ENCODE measurements at places on chromosomes 11 and 22.

DNA sequence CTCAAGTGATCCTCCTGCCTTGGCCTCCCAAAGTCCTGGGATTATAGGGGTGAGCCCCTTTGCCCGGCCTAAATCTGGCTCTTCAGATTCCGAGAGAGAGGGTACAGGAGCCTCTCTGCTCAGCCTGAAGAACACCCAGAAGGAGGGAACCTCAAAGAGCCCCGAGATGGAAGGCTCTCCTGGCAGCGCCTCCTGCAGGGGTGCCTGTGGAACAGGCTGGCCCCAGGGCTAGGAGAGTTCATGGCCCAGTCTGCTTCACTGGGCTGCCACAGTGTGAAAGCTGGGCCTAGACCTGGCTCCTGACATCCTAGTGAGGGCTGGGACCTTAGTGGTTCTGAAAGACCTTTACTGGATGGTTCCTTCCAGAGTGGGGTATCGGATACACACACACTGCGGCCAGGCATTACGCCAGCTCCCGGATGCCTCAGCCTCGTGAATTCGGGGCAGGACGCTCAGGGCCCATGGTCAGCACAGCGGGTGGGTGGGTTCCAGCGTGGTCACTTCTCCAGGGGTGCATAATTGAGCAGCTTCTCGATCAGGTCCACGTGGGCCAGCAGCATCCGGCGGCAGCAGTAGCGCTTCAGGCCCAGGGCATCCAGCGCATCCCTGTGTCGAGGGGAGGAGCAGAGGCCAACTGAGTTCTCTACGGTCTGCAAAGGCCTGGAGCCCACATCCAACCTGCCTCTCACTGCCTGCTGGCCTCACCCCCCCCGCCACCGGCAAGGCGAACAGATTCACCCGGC lies 2.3 kb downstream of the POLR2L start:
- no peak for DNase-seq

- no peak for DNase-seq
Measured at GRCh38 chr11:12827929-12828812, 153.9 kb downstream of the TEAD1 start.

DNA sequence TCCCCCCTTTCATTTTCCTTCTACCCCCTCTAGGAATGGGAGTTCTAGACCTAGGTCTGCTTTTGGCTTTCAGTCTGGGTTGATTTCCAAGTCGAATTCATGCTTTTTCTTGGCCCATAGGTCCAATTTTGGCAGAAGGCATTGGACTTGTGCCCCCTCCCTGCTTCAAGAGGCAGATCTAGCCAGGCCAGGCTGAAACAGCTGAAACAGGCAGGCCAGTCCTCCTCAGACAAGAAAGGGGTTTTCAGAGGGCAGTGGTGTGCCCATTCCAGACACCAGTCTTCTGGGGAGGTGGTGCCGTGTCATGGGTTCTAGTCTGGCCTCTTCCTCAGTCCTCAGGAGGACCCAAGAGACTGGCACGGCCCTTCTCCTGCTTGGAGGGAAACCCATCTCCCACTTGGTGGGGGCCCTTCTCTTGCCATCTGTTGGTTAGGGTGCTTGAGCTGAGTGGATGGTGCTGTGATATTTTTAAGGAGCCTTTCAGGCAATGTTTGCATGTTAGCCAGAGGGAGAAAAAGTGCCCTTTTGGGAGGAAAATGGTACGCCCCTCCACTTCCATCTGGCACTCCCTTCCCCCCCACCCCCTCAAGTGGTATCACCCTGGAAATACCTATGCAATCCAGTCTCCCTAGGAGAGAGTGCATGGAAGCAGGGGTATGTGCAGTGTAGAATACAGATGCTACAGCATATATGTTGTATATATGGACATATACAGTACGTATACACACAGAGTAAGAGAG lies 53.6 kb downstream of the SYT13 start:
- no peak for DNase-seq

DNA sequence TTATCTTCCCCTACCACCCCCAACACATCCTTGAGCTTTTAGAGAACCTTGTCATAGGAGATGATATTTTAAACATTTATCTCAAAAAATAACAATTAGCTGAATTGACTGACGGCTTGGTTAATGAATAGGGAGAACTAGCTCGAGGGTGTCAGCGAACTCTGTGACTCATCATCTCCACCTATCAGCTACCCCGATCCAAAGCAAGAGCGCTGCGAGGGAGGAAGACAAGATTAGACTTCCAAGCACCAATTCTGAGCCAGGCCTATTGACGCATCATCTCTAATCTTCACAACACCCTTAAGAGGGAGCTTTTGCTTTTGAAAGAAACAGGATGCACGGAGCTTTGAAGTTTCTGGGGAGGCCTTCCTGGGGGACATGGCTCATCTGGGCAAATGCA lies 51.0 kb upstream of the GALNT18 start:
- no peak for DNase-seq

DNA sequence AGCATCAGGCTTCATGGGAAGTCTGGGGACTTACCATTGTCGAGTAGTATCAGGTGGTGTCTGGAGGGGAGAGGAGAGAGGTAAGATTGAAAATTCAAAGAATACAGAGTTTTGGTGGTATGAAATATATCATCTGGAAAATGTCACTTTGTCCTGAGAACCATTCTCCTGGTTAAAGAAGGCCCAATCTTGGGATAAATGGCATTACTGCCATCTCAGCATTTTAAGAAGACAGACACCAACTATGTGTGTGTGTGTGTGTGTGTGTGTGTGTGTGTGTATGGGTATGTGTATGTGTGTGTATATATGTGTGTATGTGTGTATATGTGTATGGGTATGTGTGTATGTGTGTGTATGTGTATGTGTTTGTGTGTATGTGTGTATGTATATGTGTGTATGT lies 673.3 kb downstream of the NTM start:
- DNase-seq: no peak

DNA sequence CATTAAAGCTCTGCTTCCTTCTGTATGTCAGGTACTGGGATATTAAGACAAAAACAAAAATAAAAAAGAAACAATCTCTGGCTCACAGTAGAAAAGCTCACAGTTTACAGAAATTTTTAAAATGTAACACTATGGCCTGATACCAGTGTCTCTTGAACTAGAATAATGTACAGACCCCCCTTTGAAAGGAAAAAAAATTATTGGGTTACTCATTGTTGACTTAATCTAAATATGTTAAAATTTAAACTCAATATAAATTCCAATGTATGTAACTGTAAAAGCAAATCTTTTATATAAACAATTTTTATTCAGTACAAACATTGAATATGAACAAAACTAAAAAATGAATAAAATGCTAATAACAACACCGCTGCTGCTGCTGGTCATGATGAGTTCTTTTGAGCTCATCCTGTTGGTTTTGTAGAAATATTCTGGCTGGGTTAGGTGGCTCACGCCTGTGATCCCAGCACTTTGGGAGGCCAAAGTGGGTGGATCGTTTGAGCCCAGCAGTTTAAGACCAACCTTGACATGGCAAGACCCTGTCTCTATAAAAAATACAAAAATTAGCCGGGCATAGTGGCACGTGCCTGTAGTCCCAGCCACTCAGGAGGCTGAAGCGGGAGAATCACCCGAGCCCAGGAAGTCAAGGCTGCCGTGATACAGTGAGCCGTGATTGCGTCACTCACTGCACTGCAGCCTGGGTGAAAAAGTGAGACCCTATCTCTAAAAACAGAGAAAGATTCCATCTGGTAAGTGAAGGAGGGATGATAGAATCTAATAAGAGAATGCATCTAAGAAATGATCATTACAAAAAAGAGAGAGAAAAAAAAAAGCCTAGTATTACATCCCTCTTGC lies 11.8 kb upstream of the KCNE3 start:
- DNase-seq: no peak

DNA sequence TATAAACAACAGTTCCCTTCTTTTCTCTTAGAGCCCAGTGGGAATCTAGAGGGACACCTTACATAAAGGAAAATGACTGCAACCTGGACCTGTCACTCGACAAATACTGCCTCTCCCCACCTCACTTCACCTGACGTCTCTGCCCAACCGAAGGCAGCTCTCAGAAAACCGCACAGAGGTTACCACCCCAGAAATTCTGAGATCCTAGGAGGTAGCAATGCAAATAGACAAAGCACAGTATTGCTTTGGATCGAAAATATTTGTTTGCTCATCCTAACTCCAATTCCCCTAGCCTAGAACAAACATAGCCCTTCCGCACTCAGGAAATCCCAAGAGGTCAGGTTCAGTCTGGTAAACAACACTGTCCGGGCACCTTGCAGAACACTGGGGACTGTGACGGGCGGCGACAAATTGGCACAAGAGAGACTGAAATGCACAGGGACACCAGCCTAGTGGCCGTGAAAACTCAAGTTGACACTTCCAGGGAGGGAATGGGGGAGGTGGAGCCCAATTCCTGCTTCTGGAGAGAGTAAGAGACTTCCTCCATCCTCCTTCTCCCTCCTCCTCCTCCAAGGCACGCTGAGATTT lies 420 bp upstream of the TRIM44 start:
- no peak for DNase-seq

GRCh38 chr11:109735128-109735527 lies 313.1 kb downstream of the C11orf87 start:
- DNase-seq: no peak

DNA sequence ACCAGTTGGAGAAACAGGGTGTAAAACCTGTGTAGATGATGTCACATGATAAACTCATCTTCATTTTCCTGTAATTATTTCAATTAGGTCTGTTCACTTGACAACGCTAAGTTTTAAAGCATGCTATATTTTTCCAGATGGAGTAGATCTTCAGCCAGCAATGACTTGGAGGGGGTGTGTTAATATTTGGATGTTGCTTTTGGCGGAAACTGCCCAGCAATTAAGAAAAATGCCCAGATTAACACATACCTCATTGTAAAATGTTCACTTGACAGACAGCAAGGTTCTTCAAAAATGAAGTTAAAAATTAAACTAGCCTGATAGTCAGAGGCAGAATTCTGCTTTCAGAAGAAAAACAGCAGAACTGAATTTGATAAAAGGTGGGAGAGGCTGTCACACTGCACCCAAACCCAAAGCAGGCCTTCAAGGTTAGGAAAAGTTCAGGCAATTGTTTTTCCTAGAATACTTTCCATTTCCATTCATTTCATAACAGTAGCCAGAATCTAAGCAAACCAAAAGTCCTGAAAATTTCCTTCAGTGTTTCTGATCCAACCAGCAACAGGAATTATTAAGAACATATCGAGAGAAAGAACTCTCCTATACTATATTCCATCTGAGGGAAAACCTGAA lies 33.0 kb downstream of the VSIG10L2 start:
- DNase-seq: no peak

- no peak for DNase-seq
Measured at GRCh38 chr11:2419638-2420501, 19.3 kb downstream of the TSSC4 start.

- DNase-seq: no peak
Measured at GRCh38 chr11:18239655-18240054, 3.1 kb upstream of the SAA4 start.

GRCh38 chr11:132999516-132999915 lies 532.8 kb downstream of the OPCML start:
- DNase-seq: no peak

- DNase-seq: no peak
Measured at GRCh38 chr11:112874980-112875379, 86.2 kb upstream of the NCAM1 start.

DNA sequence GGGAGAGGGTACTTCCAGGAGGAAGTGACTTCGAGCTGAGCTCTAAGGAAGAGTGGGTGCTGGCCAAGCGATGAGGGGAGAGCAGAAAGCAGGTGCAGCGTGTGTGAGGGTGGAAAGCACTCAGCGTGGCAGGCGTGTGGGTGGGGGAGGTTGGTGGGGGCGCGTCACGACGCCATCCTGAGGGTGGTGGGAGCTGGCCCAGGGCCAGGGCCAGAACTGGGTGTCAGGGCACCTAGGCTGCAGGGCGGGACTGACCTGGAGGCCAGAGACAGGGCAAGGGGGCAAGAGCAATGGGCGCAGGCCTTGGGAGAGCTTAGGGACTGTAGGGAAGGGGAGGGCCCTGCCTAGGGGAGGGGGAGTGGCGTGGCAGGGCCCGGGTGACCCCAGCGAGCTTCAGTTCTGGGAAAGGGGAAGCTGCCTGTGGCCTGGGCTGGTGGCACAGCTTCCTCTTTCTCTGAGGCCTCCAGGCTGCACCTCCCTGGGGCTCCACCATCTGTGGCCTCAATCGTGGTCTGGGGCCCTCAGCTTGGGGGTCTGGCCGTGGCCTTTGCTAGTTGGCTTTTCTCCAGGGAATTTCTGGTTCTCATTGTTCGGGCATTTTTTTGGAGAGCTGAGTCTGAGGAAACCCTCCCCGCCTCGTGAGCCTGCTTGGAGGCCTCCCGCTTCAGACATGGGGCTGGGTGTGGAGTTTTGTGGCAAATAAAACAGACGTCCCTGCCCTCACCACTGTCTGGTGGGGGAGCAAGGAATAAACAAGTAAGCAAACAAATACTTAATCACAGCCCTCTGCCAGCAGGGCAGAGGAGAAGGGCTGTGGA lies 8.9 kb downstream of the RELT start:
- no peak for DNase-seq

DNA sequence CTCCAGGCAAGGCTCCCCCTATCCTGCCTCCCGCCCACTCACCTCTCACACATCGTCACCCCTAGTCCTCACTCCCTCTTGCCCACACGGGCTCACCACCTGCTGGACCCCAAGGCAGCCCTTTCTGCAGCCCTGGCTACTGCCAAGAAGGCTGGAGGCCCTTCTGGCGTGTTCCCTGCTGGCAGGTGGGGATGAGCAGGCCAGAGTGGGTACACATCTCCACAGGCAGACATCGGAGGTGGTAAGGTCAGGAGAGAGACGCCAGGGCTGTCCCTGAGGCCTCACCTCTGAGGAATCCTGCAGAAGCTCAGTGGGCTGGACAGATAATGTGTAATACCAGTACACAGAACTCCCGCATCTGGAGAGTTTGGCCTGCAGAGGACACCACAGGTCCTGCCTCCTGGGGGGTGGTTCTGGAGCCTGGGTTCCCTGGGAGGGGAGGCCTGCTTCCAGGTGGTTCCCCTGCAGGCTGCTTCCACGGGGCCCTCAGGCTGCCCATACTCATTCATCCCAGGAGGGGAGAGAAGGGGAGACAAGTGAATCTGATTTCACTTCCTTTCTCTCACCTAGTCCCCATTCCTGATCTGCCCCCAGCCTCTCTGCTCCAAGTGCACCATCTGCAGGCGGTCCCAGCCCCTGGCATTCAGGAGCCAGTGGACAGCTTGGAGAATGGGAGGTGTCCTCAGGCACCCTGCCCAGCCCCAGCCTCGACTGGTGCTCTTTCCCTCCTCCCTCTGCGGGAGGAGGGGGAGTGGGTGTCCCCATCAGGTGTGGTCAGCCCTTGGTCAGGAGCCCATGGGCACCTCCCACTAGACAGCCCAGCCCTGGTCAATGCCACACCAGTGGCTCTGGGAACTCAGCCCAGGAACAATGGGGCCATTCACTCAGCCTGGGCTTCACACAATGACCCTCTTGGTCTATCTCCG lies 6.1 kb upstream of the CHST1 start:
- DNase-seq: no peak

DNA sequence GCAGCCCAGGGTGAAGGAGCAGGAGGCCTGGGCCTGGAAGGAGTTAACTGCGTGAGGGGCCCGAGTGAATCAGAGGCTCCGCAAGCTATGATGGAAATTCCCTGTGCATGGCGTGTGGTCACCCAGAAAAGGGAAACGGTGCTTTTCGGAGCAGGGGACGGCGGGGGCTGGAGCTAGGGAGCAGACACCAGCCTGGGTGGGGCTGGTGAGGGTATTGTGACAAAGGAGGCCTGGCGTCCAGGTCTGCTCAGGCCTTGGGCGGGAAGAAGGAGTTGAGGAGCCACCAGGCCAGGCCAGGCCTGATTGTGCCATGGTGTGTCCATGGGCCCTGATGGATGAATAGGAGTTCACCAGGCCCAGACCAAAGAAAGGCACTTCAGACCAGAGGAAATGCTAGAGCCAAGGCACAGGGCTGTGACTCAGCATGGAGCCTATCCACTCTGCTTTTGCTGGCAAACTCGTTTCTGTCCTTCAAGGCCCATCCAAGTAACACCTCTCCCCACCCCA lies 12.8 kb upstream of the SPI1 start:
- no peak for DNase-seq

All from SW 1271 (cell line).